Hypothalamus (tissue), 51 donors: ENCODE measurements at places on chromosomes 16 and 17.

DNA sequence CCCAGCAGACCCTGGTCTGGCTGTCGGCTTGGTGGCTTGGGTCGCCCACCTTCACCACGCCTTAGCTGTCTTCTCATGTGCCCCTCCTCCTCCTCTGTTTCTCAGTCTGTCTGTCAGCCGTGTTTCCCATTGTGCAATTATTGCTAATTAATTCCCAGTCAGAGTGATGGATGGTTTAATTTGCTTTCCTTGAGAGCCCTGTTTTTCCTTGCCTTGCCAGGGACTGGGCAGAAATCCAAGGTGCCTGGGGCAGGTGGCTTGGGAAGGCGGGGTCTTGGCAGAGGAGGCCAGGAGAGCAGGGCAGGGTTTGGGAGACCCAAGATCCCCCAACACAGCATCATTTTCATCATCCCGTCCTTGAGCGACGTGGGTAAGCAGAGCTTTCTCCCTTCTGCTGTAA is 21.3 kb downstream of the NECAB2 start:
- DNase-seq, result no peak

DNA sequence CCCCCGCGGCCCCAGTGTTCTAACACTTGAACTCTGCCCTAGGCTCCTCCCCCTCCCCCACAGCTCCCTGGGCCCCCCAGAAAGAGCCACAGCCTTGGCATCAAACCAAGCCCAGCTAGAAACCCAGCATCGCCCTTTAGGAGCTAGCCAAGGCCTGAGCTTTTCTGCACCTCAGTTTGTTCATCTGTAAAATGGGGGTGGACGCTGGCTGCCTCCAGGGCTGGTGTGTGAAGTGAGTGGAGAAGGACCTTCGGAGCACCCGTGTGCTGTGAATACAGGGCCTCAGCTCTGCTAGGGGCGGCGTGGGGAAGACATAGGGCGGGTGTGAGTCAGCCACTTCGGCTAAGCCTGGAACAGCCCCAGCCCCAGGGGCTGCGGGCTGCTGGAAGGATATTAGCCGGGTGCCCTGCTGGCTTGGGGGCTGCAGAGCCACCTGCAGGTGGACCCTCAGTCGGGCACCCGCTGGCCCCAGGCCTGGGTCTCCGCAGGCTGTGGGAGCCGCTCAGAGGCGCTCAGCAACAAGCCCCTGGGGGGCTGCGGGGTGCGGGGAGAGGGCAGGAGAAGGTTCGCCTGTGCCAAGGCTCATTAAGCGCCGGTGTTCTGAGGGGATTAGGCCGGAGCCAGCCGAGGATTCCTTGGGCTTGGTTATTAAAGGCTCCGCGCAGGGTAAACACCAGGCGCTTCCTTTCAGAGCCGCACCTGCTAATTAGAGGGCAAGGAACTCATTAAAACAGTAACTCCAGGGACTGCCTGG is 217.0 kb upstream of the CIBAR2 start:
- no peak for DNase-seq

DNA sequence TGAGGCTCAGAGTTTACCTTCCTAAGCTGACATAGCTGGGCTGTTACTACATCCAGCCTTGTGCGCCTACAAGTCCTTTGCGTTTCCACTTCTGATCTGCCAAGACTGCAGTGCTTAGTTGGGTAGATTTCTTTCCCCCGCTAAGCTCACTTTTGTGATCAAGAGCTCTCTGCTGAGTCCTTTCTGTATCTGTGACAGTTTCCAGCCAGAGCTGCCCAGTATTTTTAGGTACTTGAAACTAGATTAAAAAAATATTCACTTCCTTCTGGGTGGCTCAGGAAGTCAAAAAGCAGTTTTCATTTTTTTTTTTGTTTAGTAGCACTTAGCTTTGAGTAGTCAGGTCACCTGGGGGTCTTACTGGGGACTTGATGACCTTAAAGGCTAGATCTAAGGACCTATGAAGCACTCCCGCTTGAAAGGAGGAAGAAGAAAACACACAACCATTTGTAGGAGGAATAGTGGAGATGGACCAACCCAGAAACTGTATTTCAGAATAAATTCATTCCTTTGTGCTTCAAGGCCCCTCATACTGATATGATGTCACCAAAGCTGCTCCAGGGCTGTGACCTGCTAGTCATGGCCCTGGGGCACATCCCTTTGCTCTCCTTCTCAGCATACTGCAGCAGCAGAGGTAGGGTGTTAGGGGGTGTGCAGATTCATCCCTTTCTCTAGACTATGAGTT is 75.6 kb upstream of the HNF1B start:
- no peak for DNase-seq

- no peak for DNase-seq
Observed at GRCh38 chr17:83009414-83010205, 69.8 kb upstream of the METRNL start.

- DNase-seq, result no peak
Observed at GRCh38 chr17:80855948-80856862, 135.4 kb upstream of the CHMP6 start.

DNA sequence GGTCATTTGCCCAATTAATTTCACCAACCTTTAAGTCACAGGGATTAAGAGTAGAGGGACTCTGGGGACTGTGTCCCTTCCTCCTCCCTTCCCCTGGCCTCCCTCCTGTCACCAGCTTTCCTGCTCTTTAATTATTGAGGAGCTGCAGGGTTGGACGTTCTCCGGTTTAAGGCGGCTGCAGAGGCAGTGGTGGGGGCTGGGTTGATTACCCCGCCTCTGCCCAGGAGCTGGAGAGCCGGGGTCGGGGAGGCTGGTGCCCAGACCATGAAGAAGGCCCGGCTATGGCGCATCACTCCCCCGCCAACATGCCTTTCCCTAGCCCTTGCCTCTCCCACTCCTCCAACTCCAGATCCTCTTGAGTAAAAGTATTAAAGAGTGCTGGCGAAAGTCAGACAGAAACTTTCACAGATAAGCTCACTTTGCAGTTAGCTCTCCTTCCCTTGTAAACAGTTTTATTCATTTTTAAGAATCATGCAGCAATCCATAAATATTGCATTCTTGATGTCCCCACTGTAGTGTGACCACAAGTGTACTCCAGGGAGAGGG is 1.1 kb upstream of the FOXJ1 start:
- DNase-seq, result no peak

DNA sequence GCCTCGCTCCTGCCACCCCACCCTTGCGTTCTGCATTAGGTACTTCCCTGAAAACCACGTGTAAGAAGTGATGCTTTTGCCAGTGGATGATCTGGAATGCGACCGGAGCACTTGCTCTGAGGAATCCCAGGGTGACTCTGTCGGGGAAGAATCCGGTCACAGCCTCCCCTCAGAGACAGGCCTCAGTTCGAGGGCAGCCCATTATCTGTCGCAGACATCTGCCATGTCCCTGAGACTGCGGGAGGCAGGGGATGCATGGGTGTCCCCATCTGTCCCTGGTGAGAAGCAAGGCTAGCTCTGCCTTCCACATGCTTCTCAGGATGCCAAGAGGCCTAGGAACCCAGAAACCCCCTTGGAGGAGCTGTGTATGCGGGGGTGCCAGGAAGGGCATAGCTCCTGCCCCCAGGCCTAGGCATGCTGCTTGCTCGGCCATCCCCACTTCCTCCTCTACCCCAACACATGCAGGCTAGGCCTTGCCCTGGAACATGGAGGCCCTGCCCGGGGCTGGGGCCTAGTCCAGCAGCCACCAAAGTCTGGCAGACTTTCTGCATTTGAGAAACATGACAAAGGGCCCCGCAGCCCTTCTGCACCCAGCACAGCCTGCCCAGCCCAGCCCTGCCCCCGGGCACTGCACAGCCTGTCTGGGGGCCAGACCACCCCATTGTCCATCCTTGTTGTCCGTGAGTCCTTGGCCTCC is 20.5 kb downstream of the MNT start:
- DNase-seq, result no peak

GRCh38 chr16:4411684-4412083 is 4.7 kb downstream of the CORO7 start:
- peak; percentile 89 for DNase-seq

- no peak for DNase-seq
Observed at GRCh38 chr17:20184977-20185619, 175.9 kb downstream of the SPECC1 start.
